Skin of body (tissue), 3 donors: ENCODE measurements at places on chromosomes 1 and 21.
A peak's percentile ranks its signal among the peaks of the same experiment; 100 is the strongest.

GRCh38 chr1:228393268-228393701 is 13.3 kb downstream of the TRIM11 start:
- DNase-seq: no peak

DNA sequence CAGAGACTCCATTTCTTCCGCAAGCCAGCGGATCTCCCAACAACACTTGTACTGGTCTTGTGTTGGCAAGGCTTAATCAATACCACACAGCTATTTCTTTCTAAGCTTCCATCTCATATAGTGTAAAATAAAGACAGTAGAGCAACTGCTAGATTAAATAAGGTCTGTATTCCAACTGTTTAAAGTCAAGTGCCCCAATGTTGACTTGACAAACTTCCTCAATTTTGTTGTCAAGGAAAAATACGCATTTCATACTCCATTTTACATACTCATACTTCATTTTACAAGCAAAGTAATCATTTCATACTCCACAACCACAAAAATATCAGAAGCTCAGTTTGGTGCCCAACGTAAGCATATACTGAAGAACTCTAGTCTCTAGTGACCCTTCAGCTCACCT is 143.0 kb downstream of the RERE start:
- no peak for DNase-seq

DNA sequence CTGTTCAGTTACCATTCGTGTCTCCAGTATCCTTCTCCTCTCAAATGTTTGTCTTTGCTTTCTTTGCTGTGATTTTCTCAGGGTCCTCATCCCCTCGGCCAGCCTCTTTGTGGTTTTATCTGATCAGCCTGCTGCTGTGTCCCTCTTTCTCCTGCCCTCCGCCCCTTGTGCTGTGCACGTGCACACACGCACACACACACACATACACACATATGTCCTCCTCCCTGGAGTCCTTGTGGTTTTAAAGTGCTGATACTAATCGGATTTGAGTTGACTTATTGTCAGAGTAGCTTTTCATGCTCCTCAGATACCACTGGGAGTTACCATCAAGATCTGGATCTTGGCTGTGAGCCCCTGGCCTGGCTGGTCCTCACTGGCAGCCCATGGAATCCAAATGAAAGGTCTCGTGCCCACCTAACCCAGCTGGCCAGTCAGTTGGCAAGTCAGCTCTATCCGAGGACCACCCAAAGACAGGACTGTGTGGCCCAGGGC is 34.1 kb downstream of the QSOX1 start:
- DNase-seq: no peak

DNA sequence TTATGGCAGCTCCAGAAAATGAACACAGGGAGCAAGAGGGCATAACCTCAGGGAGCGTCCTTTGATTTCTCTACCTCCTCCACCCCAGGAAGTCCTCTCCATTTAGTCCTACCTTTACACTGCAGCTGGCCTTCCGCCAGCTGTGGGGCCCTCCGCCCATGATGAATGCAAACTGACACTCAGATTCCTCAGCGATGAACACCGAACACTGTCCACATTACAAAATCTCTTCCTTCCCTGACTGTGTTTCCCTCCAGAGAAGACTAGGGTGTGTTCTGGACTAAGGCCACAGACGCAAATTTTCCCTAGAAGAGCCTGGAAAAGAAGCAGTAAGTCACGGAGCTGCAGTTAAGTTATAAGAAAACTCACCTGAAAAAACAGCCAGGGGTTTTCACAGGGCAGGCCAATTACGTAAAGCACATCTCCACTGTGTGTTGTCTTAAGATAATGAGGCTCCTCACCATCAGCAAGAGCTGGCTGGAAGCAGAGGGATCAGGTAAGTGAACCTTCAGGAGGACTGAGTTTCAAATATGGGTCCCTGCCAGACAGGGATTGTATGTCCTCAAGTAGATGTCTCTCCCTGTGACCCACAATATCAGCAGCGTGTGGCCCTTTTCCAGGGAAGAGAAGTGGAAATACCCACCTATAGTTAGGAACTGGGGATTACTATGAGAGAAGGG is 46.3 kb upstream of the ATP1B1 start:
- peak; percentile 14 for DNase-seq

DNA sequence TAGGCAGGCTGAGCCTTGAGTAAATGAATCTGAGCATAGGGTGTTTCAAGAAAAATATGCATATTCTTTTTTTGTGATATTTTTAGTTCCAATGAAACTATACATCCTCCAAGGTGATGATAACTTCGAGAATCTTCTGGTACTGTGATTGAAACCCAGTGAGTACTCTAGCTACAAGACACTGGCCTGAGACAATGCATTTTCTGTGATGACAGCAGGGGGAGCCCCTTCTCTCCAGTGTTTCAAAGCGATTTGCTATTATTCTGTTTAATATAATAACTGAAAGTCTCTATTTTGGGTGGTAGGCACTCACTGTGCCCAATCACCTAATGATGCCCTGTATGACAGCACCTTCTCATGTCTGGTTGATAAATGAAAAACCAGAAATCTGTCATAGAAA is 12.1 kb downstream of the IRF2BP2 start:
- no peak for DNase-seq

DNA sequence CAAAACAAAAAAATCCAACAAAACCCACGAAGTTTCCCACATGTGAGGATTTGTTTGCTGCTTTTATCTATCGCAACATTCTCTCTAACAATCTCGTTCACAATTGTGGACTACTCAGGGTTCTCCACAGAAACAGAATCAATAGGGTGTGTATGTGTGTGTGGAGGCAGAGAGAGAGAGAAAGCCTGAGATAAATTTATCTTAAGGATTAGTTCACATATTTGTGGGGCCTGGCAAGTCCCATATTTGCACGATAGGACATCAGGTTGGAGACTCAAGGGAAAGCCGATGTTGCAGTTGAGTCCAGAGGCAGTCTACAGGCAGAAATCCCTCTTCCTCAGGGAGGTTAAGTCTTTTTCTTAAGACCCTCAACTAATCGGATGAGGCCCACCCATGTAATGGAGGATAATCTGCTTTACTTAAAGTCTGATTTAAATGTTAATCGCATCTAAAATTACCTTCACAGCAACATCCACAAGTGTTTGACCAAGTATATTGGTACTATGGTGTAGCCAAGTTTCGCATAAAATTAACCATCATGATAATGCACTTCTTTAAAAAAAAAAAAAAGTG is 31.7 kb downstream of the ADAMTS1 start:
- no peak for DNase-seq

DNA sequence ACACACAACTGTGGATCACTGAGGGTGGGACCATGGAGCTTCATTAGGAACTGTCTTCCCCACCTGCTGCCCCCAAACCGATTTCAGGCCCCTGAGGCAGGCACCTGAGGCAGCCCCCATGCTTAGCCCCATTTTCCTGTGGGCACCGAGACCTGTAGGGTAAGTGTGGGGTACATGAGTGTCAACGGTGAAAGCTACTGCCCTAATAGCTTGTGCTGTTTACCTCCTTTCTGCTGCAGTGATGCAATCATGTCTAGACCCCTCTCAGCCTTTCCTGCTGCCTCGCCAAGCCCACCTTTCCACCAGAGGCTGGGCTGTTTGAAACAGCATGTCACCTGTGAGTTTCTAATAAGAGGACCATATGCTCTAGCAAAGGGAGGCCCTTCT is 53.0 kb downstream of the NFASC start:
- no peak for DNase-seq

DNA sequence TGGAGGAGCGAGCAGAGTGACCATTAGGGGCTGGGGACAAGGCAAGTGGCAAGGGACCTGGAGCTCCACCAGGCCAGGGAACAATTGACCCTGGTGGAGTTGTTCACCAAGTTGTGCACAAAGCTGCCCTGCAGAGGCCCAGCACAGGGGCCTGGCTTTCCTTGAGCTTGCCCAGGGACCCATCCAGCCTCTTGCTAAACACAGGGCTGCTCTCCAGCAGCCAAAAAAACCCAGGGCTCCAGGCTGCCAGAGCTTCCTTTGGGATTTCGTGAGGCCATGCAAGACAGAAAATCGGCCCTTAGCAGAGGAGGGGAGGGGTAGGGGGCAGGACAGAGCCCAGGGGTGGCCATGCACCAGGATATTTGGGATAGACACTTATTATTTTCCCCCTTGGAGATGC is 32.6 kb downstream of the LRP8 start:
- no peak for DNase-seq

GRCh38 chr1:2789164-2789985 is 12.1 kb downstream of the TTC34 start:
- DNase-seq: no peak

- no peak for DNase-seq
These were observed 12.0 kb upstream of the KCNH1 start for GRCh38 chr1:211145944-211146343.

DNA sequence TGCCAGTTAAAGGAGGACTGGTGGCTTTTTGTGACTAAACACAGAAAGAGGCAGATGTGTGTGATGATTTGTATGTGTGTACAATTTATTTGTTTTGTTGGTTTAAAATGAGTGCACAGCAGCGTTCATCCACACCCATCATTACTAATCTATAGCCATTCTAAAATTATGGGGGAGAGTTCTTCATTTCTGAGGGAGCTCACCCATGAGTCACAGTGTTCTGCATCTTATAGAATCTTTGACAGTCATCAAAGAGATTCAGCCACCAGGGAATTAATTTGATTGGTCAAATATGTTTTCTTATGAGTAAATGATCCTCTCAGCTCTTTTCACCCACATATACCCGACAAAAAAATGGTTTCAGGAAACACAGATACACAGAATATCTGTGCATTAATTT is 147.9 kb downstream of the GREM2 start:
- no peak for DNase-seq

GRCh38 chr1:29629401-29629800 is 393.1 kb downstream of the PTPRU start:
- DNase-seq: no peak

DNA sequence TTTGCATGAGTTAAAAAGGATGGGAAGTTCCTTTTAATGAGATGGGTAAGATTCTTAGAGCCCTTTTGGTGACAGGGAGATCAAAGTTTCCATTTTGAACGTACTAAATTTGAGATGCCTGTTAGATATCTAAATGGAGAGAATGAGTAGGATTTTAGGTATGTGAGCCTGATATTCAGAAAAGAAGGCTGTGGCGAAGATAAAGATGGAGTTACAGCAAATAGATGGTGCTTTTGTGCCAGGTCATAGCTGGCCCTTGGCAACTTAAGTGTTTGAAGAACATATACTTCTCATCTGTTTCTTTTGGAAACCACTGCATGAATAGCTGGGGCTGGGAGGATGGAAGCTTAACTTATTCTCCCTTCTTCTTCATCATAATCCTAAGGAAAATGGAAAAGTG is 282.5 kb downstream of the PTBP2 start:
- DNase-seq: no peak

GRCh38 chr21:35540950-35541638 is 492.0 kb upstream of the RUNX1 start:
- DNase-seq: no peak

DNA sequence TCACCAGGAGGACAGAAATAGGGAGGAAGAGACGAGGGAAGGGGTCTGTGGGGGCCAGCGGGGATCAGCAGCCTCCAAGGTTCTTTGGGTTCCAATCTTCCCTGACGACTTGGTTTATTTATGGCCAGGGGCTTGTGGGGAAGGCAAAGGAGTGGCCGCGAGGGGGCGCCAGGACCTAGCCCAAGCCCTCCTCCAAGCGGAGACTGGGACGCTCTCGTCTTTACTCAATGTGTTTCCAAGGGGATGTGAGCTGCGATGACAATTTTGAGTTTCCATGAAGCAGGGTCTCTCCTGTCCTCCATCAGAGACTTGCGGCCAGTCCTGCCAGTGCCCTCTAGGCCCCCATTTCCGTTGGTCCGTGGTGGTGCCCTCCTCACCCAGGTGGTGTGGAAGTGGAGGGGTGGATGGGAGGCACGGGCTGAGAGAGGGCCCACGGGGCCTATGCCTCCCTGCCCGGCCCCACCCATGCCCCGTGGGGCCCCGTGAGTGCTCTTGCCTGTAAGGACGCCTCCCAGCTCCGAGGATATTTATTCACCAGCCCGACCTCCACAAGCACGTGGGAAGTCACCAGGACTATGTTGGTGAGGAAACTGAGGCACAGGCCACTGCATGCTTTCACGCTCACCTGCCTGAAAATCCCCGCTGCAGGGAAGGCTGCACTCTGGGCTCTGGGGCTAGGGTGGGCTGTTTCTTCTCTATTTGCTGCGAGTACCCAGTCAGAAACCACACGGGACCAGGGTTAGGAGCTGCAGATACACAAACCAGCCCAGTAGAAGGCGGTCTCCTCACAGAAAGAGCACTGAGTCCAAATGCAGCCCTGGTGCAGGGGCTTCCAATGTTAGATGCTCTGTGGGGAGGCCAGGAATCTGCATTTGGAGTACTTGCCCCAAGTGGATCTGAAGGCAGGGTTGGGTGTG is 26.5 kb downstream of the DMRTB1 start:
- peak; percentile 85 for DNase-seq

DNA sequence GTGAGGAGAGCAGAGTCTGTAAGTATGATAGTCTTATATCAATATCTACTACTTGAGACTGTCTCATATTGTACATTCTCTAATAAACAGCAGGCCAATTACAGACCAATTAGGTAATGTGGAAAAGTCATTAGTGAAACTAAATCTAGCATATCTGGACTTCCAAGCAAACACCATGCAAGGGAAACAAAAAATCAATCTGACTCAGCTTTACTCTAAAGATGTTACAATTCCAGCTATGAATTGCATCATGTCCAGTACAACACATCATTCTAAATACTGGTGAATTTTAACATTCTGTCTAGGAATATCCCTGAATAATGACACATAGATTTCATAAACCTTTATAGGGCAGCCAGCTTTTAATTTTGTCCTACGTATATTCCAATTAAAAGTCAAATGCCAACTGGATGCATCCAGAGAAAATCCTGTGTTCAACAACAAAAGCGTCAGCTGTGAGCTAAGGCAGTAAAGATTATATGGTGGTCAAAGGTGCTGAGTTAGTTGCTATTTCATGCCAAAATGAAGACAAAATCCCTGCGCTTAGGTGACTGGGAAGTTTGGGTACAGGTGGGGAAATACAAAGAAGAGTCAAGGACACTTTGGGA is 159.3 kb downstream of the TTLL7 start:
- DNase-seq: no peak

GRCh38 chr1:36408479-36408878 is 10.8 kb upstream of the LSM10 start:
- DNase-seq: no peak

- DNase-seq: no peak
These were observed 63.4 kb downstream of the CD2 start for GRCh38 chr1:116817582-116818064.
